ENCODE measurements at places on chromosomes 16 and 17. TPM values are rescaled to one million over a fixed set of nuclear protein-coding genes. Genes with fewer than 3 reads are reported as not detected.

GPR179 gene
- total RNA-seq = 0.09 TPM

FBXO39 gene
- not detected for total RNA-seq

KRTAP4-4 gene
- not detected for total RNA-seq

TP53TG3 gene
- not detected for total RNA-seq

NPB gene
- total RNA-seq = 0.62 TPM

RPL19 gene
- 3,043 TPM for total RNA-seq

CYGB gene
- total RNA-seq = not detected

KRT25 gene
- not detected for total RNA-seq

MRPS34 gene
- 176 TPM for total RNA-seq

CA7 gene
- total RNA-seq = not detected

CIBAR2 gene
- total RNA-seq = not detected

RHBDL3 gene
- 0.33 TPM for total RNA-seq

SOST gene
- total RNA-seq = not detected

KRTAP1-5 gene
- not detected for total RNA-seq

KRT15 gene
- not detected for total RNA-seq

TBX21 gene
- 37.8 TPM for total RNA-seq

MBTPS1 gene
- 45.0 TPM for total RNA-seq

CACNA1H gene
- total RNA-seq = 0.31 TPM

MT1B gene
- total RNA-seq = not detected

AATK gene
- 0.29 TPM for total RNA-seq

CACNG1 gene
- not detected for total RNA-seq

DNAH9 gene
- total RNA-seq = not detected

HOXB2 gene
- 16.7 TPM for total RNA-seq

CBFA2T3 gene
- 0.22 TPM for total RNA-seq

CCDC92B gene
- total RNA-seq = not detected

SPATA22 gene
- total RNA-seq = not detected

CCL3 gene
- 1,264 TPM for total RNA-seq

RARA gene
- total RNA-seq = 37.8 TPM

CDH16 gene
- total RNA-seq = not detected

CRHR1 gene
- not detected for total RNA-seq

KRT12 gene
- not detected for total RNA-seq

NPIPA8 gene
- 12.5 TPM for total RNA-seq

EFNB3 gene
- total RNA-seq = not detected

GLP2R gene
- total RNA-seq = not detected

ACSM2A gene
- not detected for total RNA-seq

POLDIP2 gene
- total RNA-seq = 134 TPM

CAMKK1 gene
- total RNA-seq = 2.7 TPM

CACNG4 gene
- total RNA-seq = not detected

SLC9A5 gene
- 5.2 TPM for total RNA-seq

CD68 gene
- total RNA-seq = 11.1 TPM

CES1 gene
- total RNA-seq = 0.24 TPM

VAT1L gene
- not detected for total RNA-seq

HSPB9 gene
- total RNA-seq = 0.11 TPM

LRRC37A2 gene
- 9.8 TPM for total RNA-seq

METTL22 gene
- 24.1 TPM for total RNA-seq

CBLN1 gene
- total RNA-seq = not detected

NACA2 gene
- total RNA-seq = not detected

FASN gene
- 251 TPM for total RNA-seq

Data from CD8-positive, alpha-beta memory T cell (primary cell).